ENCODE measurements at places on chromosomes 1 and 21.

GRCh38 chr1:17008208-17008855 is 3.4 kb downstream of the ATP13A2 start:
- no peak for DNase-seq

GRCh38 chr1:17860812-17861211 is 105.7 kb downstream of the ACTL8 start:
- DNase-seq, result no peak

DNA sequence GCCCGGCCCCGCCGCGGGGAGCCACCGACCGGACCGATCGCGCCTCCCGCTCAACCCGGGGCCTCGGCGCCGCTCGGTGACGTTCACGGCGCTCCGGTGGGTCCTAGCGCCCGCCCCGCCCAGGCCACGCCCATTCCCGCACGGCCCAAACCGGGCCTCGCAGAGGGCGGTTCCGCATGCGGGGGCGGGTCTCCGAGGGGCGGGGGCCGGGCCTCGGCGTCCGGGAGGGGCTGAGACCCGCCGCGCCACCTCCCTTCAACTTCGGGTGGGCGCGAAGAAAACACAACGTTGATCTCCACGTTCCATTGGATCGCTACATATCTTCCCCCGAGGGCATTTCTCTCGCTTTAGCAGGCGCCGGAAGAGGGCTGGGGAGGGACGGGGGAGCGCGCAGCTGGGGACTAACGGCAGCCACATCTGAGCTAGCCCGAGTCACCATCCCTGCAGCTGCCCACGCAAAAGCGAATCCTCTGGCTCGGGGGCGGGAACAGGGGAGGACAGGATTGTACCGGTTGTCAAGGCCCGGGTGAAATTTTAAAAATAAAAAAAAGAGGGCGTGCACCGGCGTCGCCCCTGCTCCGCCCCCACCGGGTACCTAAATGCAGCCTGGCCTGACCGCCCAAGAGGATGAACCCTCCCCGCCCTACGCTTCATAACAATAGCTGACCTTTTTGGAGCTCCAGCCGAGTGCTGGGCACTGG is at the start of gene MAD2L2:
TSS of gene MAD2L2 (minus strand) at position 78 of the 701 bp plus-strand sequence. CDS start 547 bp downstream, outside the sequence.
- peak; percentile 92 for DNase-seq

GRCh38 chr1:55718758-55719671 is 503.9 kb upstream of the USP24 start:
- DNase-seq, result no peak

GRCh38 chr1:159000625-159001024 is 9.1 kb upstream of the IFI16 start:
- DNase-seq, result peak; percentile 22

DNA sequence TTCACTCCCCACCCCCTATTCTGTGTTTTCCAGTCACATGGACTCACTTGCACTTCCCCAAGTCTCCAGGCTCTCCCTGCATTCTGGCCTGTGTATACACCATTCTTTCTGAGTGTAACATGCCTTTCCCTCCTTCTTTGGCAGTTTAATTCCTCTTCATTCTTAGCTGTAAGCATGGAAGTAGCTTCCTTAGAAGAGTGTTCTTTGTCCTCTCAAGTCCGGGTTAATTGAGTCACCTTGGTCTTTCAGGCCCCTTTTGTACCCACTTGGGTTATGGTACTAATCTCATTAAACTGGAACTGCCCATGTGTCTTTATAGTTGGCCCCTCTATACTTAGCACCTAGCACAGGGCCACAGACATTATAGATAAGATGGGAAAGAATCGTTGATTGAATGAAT is 525.3 kb upstream of the ADGRL4 start:
- DNase-seq, result no peak

GRCh38 chr1:36137226-36137625 is 12.1 kb downstream of the TRAPPC3 start:
- no peak for DNase-seq

Measured in hematopoietic multipotent progenitor cell treated with erythropoietin and hydrocortisone succinate and interleukin-3 and kit ligand, for 4 days (in vitro differentiated cells).